ENCODE measurements at places on chromosomes 7 and 10. TPM values are rescaled to one million over a fixed set of nuclear protein-coding genes. Genes with fewer than 3 reads are reported as not detected.

DNA sequence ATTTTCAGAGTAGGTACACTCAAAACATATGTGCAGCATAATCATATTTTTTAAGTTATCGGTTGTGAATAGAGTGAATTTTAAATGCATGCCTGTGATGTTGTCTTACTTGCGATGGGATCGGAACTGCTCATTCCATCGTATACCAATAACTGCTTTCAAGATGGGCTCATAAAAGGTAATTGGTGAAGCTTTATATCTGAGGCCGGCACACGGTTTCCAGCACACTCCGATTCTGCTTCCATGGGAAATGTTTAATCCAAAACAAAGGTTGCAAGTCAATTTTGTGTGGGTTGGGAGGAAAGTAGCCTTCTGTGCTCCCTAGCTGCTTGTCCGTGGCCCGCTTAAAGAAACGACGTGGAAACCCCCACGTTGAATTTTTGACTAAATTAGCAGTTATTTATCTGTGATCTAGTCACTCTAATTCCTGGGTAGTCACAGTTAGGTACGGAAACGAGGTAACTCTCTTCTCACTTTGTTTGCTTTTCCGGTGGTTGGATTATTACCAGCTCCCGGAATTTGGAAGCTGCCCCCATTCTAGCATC lies 10.1 kb upstream of the CELF2 start:
- no peak for DNase-seq

GRCh38 chr10:113100281-113100680 lies 150.2 kb downstream of the TCF7L2 start:
- DNase-seq = no peak

- DNase-seq = no peak
Measured at GRCh38 chr10:116207690-116208089, 65.3 kb downstream of the GFRA1 start.

GRCh38 chr7:113783403-113783802 lies 135.4 kb downstream of the PPP1R3A start:
- no peak for DNase-seq

DNA sequence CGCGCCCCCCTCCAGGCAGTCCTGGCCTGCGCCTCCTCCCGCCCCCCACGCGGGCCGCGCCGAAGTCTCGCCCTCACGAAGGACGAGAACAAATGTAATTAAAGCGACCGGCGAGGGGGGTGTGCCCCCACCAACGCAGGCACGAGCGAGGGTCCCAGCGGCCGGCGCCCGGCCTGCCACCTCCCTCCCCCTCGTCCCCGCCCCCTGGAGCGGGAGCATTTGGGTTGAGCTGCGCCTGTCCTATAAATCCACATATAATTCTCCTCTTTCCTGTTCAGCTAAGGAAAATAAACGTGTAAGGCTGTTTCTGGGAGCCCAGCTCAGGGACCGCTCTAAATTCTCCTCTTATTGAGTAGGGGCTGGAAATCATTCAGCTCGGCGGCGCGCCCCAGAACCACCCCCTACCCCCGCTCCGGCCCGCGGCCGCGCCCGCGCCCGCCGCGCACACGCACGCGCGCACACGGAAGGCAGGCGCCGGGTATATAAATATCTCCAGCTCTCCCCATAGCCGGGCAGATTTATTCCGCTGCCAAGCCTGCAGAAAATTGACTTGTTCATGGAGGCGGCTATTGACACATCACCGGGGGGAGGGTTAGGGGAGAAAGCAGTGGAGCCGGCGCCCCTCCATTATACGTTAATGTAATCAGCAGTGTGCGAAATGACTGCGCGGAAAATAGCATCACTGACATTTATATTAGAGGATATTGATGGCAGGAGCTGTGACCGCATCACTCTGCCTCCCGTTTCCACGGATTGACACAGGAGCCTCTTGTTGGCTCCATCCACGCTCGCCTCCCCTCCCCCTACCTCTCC lies 61.6 kb upstream of the BTRC start:
- peak; percentile 91 for DNase-seq

GRCh38 chr7:90788052-90788451 lies 191.9 kb downstream of the CDK14 start:
- peak; percentile 36 for DNase-seq

- DNase-seq = no peak
Measured at GRCh38 chr7:93337052-93337451, 104.9 kb downstream of the VPS50 start.

Gene PTPN20
- 9.1 TPM for total RNA-seq

Gene WDR86
- total RNA-seq = 8.5 TPM

Gene LRIT1
- not detected for total RNA-seq

Gene HOXA1
- 1.5 TPM for total RNA-seq

Gene UROS
- 90.5 TPM for total RNA-seq

Measured in osteoblast (primary cell).